Naive thymus-derived CD4-positive, alpha-beta T cell (primary cell): ENCODE measurements at places on chromosomes 5 and 9.

GRCh38 chr9:89497978-89498851, at the start of gene SEMA4D:
SEMA4D (minus strand) TSS chr9:89498113; CDS start chr9:89405456, 92,657 bp downstream.
- no peak for DNase-seq

DNA sequence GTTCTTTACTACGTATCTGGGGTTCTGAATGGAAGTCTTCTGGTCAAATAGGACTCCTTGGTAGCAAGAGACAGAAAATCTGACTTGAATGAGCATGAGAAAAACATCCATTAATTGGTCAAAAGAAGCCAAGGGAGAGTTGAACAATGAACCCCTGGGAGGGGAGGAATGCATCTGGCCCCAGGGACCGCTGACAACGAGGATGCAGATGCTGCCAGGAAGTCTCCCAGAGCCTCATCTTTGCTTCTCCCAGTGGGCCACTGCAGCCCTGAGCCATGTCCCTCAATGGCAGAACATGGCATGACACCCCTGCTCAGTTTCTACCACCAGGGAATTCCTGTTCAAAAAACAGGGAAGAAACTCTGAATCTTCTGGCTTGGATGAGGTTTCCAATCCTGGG, 50.5 kb upstream of the ICE1 start:
- no peak for DNase-seq

DNA sequence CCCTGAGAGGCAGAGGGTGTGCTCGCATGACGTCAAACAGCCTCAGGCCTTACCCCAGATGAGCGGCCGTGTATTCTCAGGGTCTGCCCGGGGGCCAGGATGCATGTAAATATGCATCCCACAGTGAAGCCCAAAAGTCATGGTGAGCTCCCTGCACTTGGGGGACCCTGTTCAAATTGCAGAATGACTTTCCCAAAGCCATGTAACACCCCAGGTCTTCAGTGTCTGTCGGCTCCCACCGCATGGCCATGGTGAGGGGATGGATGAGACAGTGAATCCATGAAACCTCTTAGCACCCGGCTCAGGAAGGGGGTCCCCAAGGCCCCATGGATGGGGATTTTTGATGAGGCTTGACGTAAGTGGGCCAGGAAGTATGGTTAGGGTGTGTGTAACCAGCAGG, 9.3 kb upstream of the COL5A1 start:
- DNase-seq, result no peak

DNA sequence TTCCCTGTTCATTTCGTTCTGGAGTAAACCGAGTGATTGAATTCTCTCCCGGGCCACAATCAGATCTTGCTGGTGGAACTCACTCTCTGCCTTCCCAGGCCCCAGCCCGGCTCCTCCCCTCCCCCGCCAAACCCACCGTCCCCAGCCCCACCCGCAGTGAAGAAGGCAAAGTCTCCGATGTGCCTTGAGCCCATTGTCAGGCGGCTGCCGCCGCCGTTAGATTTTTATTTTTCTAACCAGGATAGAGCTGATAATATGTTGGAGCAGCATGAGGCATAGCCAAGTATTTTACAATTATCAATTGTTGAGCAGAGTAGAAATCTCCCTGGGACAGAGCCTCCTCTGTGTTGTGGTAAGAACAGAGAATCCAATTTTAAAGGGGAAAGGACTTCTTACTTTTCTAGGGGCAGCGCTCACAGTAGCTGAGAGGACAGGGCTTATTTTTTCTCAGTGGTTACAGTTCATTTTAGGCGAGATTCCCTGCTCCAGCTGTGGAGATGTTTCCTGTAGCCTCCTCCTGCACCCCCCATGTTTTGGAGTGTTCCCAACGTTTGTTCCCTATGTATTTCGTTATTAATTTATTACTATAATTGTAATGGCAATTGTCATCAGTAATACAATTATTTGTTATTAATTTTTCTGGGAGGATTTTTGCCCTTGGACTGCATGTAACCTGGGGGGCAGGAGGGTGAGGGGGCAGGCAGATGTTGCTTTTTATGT, 1.3 kb downstream of the PSAT1 start:
- DNase-seq, result no peak

- DNase-seq, result no peak
Measured at GRCh38 chr9:117465706-117466105, 50.8 kb upstream of the ASTN2 start.
